NCI-H1930 (cell line): ENCODE measurements at places on chromosomes 11 and 22.

GRCh38 chr22:48407256-48407955 is 1420.3 kb downstream of the BRD1 start:
- DNase-seq: no peak

- no peak for DNase-seq
These were observed 123.7 kb downstream of the GRIK4 start for GRCh38 chr11:120635136-120635810.

GRCh38 chr11:31770011-31770700 is 41.0 kb downstream of the PAX6 start:
- no peak for DNase-seq

- DNase-seq: no peak
These were observed 31.8 kb downstream of the CAPN1 start for GRCh38 chr11:65213322-65214211.

DNA sequence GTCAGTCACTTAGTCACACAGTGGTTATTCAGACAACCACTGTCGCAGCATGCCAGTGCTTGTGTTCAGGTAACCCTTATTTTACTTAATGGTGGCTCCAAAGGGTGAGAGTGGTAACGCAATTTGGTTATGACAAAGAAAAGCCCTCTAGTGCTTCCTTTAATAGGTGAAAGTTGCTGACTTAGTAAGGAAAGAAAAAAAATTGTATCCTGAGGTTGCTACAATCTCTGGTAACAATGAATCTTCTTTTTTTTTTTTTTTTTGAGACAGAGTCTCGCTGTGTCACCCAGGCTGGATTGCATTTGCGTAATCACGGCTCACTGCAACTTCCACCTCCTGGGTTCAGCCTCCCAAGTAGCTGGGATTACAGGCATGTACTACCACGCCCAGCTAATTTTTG is 64.5 kb downstream of the C11orf91 start:
- no peak for DNase-seq

- no peak for DNase-seq
These were observed 32.6 kb upstream of the PICALM start for GRCh38 chr11:86101493-86101892.

GRCh38 chr22:49734882-49735281 is 92.8 kb downstream of the BRD1 start:
- DNase-seq: no peak

GRCh38 chr22:43777286-43777685 is 34.8 kb downstream of the EFCAB6 start:
- DNase-seq: no peak

DNA sequence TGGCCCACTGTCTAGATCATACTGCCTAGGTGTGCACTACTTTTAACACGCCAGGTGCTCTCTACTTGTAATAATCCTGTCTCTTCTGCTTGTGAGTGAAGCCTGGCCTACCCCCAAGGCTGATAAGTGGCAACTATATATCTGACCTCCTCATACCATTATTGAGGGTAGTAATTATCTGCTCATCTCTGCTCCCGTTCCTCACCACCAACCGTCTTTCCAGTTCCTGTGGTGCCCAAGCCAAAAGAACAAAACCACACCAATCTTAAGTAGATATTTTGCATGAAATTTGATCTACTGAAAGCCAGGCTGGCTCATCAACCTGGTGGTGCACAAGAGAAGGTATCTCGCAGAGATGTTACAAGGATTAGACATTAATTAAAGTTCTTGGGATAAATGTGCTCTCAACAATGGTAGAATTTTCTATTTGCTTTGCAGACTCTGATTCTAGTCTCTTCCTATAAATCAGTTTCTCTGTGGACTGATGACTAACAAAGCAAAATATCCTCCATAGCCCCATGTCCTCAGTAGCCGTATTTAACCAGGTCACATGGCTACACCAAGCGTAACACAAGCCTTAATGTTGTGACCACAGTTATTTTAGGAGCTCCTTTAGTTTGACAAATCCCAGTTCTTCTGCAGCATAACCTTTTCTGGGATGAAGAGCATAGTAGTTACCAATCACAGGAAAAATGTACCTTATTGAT is 267.2 kb downstream of the NTM start:
- DNase-seq: no peak

GRCh38 chr11:100563541-100564280 is 123.4 kb upstream of the ARHGAP42 start:
- no peak for DNase-seq

DNA sequence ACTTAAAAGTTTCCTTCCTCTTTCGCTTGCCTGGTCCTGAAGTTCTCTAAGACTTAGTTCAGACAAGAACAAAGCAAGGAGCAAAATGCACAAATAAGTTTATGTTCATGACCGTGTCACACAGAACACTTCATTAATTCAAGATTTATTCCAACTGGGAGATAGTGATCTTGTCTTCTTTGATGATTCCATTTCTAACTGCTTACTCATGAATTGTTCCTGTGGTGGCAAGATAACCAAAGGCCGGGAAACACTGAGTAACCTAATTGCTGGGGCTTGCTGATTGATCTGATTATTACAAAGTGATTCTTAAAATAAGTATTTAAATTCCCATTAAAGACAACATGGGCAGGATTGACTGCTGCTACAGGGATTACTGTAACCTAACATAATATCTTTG is 1462.9 kb upstream of the RAG2 start:
- no peak for DNase-seq

GRCh38 chr11:122156940-122157382 is 40.9 kb upstream of the BLID start:
- no peak for DNase-seq

GRCh38 chr11:85029964-85030363 is 597.2 kb downstream of the DLG2 start:
- DNase-seq: no peak

- DNase-seq: no peak
These were observed 8.0 kb downstream of the TUBGCP6 start for GRCh38 chr22:50236731-50237409.

GRCh38 chr11:93542811-93543229 is 371 bp downstream of the SMCO4 start:
- no peak for DNase-seq

DNA sequence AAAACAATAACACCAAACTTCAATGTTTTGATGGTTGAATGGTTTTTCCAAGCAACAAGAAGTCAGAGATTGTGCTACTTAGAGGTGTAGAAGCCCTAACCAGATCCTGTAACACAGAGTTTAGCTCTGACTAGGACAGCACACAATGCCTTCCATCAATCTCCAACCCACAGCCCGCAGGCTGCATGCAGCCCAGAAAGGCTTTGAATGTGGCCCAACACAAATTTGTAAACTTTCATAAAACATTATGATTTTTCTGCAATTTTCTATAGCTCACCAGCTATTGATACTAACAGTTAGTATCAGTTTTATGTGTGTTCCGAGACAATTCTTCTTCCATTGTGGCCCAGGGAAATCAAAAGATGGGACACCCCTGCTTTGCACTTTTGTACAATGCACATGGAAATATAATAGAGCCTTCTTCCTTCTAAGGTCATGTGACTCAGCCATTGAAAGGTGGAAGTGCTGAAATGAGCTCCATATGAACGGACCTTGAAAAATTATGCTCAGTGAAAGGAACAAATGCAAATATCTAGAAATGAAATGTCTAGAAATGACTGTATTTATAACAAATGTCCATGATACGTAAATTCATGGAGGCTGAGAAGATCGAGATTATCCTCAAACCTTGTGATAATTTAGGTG is 47.6 kb upstream of the VPREB1 start:
- DNase-seq: no peak

DNA sequence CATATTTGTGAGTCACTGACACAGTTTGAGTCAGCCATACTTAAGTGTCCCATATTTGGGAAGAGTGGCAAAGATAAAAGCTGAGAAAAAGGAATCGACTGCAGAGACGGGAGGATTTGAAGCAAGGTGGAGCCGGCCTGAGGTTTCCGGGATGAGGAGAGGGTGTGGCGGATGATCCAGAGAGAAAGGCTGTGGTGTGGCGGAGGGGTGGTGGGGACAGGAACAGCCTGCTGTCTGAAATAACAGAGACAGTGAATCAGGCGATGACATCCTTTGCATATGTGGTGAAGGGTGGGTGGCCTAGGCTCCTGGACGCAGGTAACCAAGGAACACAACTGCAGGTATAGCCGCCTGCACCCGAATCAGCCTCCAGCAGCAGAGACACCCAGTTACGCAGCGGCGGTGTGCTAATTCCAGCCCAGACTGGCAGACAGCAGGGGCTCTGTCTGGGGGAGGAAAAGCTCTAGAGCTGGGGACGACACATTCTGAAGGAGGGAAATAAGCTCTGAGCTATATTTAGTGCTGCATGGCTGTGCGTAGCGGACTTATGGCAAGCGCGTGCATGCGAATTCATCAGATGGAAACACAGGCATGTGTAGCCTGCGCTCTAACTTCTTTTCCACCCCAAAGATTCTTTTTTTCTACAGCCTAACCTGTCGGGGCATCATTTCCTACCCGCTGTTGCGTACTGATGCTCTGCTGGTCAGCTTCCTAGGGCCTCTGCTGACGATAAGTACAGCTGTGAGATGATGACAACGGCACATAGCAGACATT is 62.7 kb upstream of the BARX2 start:
- no peak for DNase-seq

DNA sequence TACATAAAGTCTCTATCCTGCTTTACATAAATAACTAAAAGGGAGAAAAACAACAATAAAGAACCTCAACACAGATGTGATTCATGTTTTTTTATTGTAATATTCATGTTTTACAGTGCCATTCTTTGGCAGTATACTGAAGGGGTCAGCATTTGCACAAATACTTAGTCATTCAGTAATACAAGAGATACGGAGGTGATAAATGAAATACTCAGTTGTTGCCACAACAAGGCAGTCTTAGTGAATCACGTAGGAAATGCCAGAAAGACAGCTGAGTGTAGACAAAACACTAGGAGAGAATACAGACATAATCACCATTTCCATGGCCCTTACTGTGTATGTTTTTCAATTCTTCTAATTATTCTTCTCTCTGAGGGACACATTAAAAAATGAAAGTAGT is 910.4 kb downstream of the METTL15 start:
- no peak for DNase-seq

- no peak for DNase-seq
These were observed 88.4 kb downstream of the CDKN1C start for GRCh38 chr11:2797121-2797711.

GRCh38 chr22:22877523-22878210 is 9.9 kb upstream of the IGLL5 start:
- DNase-seq: peak; percentile 10

GRCh38 chr11:69166218-69167115 is 10.7 kb downstream of the SMIM38 start:
- no peak for DNase-seq

DNA sequence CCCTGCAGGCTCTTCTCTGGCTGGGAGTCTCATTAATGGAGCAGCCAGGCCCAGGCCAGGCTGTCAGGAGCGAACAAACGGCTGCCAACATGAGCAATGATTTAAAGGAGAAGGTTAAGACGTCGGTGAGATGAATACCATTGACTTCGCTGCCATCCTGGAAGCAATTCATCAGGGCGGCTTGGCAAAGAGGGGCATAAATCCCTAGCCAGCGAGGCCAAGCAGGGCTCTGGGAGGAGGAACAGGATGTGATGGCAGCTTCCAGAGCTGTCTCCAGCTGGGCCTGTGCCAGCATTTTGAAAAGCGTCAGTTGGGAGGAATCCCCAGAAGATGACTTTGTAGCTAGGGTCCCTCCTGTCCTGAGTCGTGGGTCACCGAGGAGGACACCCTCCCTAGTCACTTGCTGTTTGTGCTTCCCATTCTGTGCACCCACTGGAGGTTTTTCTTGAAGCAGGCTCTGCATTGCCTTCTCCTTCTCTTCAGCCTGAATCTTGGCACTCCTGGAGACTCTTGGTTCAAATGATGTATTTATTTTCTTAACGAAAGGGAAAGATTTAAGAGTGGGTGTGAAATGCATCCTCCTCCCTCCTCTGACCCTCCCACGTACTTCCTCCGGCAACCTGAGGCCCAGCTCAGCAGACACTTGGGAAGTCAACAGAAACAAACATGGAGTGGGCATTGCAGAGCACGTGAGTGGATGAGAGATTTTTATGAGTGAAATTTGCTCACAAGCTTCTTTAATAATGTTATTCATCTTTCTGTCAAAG is 476.3 kb upstream of the CADM1 start:
- DNase-seq: no peak

GRCh38 chr11:86800960-86801272 is 574 bp downstream of the PRSS23 start:
- DNase-seq: no peak

DNA sequence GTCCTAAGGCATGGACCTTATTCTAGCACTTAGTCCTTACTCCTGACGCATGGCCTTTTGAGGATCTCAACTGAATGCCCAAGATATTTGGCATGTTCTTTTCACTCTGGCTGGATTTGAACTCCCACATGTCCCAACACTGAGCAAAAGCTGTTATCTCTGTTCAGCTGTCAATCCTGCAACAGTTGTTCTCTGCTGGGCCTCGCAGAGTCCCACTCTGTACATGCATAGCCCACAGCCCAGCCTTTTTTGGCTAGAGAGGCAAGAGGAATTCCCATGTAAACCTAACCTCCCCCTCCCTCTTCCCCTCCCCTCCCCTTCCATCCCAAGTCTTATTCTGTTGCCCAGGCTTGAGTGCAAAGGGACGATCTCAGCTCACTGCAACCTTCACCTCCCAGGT is 21.8 kb upstream of the DRG1 start:
- no peak for DNase-seq

DNA sequence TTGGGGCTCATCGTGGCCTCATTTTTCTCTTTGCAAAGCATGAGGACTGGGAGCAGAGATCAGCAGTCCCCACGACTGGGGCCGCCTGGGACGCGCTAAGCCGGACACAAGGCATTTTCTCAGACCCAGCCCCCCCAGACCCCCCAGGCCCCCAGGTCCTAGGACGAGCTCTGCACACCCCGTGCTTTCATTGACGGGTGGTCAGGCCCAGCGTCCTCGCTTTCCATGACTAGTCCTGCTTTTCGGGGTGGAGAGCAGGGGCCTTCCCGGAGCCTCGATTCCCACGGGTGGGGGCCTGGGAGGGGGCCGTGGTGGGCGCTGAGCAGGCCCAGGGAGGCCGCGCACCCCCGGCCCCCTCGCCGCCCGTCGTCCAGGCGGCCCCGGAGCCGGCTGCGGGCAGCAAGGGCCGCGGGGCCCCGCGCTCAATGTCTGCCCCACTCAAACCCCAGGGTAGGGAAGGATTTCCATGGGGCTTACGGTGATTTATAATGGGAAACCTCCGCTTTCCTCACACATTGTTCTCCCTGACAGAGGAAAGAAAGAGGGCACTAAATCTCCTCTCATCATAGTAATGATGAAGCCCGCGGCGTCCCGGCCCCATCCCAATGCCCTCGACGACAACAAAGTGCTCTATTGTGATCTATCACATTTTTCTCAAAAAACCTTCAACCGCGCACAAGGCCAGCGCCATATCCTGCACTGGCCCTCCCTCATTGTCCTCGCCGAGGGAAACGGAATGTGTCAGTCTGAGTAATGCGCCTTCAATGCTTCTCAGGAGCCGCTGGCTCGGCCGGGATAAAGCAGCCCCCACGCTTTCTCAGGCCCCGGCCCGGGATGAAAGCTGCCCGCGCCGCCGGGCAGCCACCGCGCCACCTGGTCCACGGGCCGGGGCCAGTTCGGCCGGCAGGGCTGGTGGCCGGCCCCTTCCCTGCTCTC is 10.4 kb upstream of the LINC01488 start:
- DNase-seq: no peak

GRCh38 chr22:23774922-23775436 is 2.3 kb downstream of the MMP11 start:
- no peak for DNase-seq
